Sciatic nerve (tissue), 2 donors: ENCODE measurements at places on chromosomes 7 and 10.

GRCh38 chr7:3959364-3959763 is 658.3 kb downstream of the SDK1 start:
- no peak for DNase-seq

DNA sequence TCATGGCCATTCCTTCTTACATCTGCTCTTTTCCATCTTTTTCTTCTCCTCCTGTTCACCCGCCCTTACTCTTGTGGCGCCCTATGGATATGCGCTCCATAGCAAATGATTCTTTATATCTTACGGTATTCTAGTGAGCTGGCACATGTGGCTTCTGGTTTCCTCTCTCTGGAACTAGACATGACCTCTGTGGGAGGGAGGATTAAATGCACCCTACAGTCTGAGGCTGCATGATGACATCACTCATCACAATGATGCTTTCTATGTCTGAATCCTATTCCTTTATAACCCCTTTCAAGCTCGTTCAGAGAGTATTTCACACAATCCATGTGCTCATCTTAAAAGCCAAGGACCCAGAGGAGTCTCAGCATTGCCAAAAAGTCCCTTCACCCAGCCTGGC is 153.3 kb downstream of the EGFR start:
- DNase-seq = no peak

- peak; percentile 76 for DNase-seq
Measured at GRCh38 chr7:75937958-75938786, 23.2 kb downstream of the POR start.

GRCh38 chr7:98913612-98914011 is 35.3 kb downstream of the TRRAP start:
- DNase-seq = no peak

DNA sequence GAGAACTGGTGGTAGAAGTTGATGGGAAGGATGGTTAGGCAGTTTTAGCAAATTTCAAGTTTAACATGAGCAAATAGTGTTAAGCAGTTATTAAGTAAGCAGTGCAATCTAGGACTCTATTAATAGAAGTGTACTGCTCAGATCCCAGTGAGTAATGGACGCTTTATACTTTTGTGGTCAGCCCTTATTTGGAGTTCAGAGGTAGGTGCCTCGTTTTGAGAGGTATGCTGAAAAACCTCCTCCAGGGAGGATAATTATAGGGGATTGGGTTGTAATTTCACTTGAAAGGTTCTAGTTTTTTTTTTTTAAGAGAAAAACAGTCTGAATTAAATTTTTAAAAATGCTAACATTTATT is 33.5 kb upstream of the CCDC7 start:
- DNase-seq = no peak

GRCh38 chr10:26983156-26983555 is 117.1 kb downstream of the ANKRD26 start:
- DNase-seq = no peak

DNA sequence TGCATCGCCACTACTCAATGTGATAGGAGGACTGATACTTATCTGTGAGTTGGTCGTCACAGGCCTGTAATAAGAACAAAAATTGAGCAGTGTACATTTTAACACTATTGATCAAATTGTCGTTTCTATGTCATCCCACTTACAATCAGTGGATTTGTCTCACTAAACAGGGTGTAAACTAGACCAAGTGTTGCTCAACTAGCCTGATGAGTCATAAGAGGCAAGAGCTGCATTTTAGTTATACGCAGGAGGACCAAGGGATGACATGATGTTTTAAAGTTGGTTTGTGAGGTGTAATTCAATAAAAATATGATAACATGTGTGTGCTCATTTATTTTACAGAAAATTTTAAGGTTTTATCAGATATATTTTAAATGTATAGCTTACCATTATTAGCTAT is 1239.2 kb downstream of the REEP3 start:
- DNase-seq = no peak

DNA sequence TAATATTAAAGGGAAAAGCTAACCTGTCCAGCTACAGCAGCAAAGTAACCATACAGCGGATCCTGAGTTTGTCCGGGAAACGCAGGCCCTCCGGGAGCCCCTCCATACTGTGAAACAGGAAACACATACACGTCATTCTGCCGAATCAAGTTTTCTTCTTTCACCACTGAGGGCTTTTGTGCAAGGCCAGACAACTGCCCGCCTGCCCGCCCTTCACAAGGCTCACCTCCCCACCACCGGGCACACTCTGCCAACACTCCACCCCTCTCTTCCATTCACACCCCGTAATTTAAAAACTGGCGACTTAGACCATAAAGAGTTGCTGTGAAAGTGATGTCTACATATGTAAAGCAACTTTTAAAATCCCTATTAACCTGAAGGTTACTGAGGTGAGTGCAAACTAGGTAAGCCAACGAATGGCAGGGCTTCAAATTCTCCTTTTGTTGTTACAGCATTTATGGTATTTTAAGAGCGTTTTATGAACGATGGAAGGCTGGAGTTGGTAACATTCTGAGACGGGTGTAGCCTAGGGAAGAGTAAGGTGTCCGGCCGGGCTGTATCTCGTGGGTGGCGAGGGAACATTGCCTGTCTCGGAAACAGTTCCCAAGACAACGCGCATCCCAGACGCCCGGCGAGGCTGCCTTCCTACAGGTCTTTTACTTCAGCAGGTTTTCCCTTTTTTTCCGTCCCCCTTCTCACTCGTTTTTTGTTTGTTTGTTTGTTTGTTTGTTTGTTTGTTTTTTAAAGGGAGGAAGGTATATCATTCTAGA is 817 bp downstream of the SRI start:
- DNase-seq = peak; percentile 63

- DNase-seq = no peak
Measured at GRCh38 chr7:6536262-6537260, 14.7 kb downstream of the GRID2IP start.

- no peak for DNase-seq
Measured at GRCh38 chr10:93711891-93712290, 9.5 kb upstream of the FRA10AC1 start.

- no peak for DNase-seq
Measured at GRCh38 chr10:6321880-6322279, 119.1 kb downstream of the PFKFB3 start.

DNA sequence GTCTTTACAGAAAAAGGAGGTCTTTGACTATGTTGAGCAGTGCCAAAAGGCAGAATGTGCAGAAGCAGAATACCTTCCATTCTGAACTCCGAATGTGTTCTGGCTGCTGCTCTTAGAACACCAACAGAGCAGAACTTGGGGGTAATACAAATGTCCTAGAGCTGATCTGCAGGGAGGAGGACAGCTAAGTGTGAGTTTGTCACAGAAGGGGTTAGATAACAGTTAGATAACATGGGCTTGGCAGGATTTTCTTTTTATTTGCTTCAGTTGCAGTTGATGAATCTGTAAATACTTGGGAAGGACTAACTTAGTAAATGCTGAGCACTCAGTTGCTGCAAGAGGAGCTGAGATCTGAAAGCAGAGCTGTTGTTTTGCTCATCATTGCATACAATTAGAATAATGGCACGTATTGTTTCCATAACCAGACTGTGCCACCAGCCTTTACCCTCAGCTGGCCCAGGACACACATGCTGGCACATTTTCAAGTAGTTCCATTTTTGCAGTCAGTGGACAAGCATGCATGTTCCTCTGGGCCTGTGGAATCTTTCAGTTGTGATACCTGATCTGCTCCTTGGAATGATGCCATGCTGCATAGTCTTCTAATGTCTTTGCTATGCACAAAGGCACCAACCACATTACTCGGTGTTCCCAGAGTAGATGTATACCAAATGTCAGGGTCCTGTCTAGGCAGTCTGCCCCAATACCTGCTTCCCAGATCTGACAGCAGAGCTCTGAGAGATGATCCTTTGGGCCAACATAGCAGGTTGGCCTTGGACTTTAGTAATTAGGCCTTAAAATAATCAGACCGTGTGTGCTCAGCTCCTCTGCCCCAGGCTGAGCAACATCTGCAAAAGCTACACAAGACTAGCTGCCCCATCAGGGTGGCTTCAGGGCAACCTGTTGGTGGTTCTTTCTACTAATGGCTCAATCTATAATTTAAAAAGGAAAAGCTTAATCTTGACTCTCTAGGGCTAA is 55.7 kb downstream of the GSDME start:
- no peak for DNase-seq
